ENCODE measurements at places on chromosomes 4 and X.

DNA sequence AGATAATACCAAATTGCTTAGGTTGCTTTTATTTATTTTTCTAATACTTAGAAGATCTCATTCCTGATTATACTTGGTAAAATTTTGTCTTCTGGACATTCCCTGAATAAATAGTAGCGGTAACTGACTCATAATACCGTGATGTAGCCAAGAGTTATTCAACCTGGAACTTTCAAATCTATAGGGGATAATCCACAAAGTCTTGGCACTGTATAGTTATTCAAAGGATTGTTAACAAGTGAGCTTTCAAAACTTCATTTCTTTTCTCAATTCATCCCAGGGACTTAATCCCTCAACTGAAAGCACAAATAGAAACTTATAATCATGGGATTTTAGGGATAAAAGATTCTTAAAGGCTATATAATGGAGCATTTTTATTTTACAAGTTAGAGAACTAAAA is 1383.3 kb downstream of the FAM133A start:
- DNase-seq, result no peak

DNA sequence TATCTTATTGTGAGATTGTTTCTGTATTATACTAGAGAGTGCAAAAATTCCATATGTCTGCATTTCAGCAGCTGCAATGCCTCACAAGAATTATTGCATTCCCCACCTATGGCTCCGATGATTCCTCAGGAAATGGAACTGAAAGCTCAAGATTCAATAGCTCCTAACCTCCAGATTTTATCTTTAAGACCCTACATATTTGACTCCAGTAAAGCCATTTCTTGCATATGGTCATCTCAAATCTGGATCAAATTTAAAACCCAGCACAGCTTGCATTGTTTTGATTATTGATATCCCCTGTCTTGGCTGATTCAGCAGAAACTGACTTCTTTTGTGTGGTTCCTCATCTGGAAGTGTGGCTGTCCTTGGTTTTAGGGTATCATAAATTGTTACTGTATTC is 142.6 kb downstream of the CORIN start:
- DNase-seq, result no peak

DNA sequence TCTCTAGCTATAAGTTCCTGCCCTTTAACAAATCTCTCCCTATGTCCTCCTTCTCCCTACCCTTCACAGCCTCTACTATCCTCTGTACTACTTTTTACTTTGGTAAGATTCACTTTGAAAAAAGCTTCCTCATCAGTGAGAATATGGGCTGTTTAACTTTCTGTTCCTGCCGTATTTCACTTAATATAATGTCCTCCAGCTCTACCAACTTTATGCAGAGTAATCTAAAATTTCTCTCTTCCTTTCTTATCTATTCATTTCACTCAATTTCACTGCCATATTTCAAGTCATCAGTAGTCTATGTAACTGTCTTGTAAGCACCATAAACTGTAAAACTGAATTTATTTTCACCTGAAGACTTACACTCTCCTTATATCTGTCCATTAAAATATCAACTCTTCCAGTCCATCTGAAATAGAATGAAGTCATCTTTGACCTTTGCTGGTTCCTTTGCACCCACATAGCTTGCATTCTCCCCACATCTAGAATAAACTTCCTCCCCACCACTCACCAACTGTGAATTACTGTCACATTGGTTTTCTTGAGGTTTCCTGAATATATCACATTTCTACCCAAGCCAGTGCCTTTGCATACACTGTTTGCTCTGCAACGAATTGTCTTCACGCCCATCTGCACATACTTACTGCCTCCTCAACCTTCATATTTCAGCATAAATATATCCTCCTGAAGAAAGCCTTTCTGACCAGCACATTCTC is 54.6 kb downstream of the ARAP2 start:
- DNase-seq, result no peak

GRCh38 chrX:129585691-129586090 is 45.6 kb downstream of the OCRL start:
- DNase-seq, result no peak

- no peak for DNase-seq
These were observed 435.8 kb downstream of the MAGEB5 start for GRCh38 chrX:26651755-26652154.

- no peak for DNase-seq
These were observed 621.1 kb downstream of the BCOR start for GRCh38 chrX:39476604-39477021.

- no peak for DNase-seq
These were observed 72.0 kb upstream of the DCLK2 start for GRCh38 chr4:150006197-150006596.

DNA sequence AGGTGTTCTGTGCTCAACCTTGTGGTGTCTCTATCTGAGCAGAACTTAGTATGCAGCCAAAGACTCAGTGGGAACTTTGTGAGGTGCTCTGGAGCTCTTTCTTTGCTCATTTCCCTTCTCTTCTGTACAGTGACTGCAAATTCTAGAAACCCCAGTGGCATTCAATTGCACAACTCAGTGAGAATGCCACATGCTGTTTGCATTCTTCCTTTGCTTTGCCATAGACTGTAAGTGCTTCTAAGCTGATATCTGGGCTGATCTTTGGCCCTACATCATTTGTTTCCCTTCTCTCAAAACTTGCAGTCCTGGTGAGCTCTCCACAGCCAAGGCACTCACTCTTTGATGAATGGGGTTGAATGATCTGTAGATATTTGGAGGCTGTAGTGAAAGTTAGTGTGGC is 7.0 kb downstream of the PNMA3 start:
- no peak for DNase-seq

GRCh38 chr4:104465201-104465600 is 29.5 kb downstream of the CXXC4 start:
- no peak for DNase-seq

DNA sequence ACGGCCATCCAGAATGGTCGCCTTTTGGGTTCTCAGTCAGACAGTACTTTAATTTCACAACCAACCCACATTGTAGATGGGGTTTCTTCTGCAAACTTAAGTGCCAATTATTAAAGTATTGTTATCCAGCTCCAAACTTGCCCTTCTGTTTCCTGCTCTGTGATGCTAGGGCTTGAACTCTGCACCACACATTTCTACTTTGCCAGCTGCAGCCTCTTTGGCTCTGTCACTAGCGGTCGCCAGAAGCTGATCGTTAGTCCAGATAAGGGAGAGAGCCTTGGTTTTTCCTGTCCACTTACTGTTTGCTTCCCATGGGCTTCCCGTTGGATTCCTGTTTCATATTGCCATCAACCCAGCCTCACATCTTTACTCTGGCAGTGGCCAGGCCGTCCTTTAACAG is 196.6 kb downstream of the ASB9 start:
- no peak for DNase-seq

DNA sequence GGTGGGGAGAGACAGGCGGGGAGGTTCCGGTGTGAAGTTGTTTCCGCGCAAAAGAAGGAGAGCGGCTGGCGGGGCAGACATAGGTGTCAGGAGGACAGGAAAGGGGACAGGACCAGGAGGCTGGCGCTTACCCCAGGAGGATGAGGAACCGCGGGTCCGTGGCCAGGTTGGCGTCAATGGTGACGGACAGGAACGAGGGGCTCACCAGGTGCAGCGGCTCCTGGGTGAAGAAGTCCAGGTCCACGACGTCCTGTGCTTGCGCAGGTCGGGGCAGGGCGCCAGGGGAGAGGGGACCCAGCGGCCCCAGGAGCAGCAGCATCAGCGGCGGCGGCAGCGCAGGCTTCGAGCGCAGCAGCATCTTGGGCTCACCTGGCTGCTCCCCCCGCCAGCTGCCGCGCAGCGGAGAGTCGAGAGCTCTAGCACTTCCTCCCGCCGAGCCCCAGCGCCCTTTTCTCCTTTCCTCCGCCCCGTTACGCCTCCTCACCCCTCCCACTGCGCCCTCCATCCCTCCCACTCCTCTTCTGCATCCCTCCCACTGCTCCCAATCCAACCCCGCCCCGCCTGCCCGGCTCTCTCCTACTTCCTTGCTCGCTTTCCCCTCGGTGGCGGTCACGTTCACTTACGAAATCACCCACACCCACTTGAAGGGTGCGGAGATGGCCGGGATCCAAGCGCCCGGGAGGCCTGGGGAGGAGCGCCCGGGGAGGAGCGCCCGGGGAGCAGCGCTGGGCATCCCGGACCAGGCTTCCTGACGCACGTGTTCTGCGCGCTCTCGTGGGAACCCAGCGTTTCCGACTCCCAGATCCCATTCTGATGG is at the start of gene HPSE:
HPSE (minus strand) TSS at position 424 of the 817 bp plus-strand sequence; CDS start at position 358, 66 bp downstream.
- DNase-seq, result peak; percentile 24

DNA sequence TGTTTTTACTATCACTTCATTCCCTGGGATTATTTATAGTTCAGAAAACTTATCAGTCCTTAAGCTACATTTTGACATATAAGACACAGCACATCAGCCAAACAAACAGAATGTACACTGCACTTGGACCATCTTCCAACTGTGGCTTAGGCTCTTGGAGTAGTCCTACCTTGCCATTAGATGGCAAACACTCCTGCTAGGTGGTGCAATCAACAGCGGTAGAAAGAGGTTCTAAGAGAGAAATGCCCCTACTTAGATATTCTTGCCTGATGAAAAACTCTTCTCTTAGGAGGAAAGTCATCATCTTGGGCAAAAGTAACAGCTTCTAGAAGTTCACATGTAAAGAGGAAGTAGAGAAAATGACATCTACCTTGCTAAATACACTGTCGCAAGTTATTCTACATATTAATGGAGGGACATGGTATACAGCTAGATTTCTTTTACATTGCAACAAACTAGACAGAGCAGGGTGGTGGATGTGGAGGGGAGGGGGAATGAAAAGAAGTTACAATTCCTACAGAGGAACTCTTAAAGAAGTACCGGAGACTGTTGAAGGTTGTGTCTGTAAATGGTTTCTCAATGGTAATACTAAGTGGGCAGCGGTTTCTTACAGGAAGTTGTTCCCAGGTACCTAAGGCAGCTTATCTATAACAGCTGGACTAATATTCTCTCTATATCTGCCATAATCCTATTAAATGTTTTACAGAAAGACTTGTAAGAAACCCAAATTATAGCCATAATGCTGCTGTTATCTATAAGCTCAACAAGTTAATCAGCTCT is 8.1 kb upstream of the STPG2 start:
- no peak for DNase-seq

GRCh38 chr4:15438939-15439524 is 11.2 kb downstream of the C1QTNF7 start:
- no peak for DNase-seq

DNA sequence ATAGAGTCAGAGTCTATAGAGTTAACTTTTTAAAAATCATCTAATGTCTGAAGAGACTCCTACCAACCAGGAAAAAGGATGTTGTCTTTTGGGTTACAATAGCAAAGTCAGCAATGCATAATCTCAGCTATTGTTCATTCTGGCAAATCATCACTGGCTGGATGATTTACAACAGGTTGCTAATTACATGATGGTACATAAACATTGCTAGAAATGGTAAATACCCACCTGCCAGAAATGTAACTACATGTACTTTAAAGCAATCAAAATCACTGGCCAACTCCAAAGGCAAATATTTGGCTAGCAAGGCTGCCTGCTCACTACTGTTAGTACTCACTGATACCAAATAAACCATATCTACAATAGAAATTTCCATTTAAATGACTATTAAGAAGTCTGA is 91.1 kb downstream of the PPP3CA start:
- no peak for DNase-seq

DNA sequence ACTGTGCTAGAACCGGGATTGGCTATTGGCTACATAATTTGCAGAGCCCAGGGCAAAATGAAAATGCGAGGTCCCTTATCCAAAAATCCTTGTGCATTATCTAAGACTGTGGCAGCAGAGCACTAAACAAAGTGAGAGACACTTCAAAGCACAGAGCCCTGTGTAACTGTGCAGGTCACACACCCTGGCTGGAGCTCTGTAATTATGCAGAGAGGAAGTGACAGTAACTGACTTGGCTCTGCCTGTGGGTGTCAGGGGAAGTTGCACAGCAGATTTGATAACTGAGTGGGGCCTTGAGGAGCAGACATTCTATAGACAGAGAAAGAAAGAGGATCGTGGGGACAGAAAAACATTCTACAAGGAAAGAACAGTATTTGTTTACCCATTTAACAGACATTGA is 173.5 kb upstream of the FMR1 start:
- DNase-seq, result no peak

DNA sequence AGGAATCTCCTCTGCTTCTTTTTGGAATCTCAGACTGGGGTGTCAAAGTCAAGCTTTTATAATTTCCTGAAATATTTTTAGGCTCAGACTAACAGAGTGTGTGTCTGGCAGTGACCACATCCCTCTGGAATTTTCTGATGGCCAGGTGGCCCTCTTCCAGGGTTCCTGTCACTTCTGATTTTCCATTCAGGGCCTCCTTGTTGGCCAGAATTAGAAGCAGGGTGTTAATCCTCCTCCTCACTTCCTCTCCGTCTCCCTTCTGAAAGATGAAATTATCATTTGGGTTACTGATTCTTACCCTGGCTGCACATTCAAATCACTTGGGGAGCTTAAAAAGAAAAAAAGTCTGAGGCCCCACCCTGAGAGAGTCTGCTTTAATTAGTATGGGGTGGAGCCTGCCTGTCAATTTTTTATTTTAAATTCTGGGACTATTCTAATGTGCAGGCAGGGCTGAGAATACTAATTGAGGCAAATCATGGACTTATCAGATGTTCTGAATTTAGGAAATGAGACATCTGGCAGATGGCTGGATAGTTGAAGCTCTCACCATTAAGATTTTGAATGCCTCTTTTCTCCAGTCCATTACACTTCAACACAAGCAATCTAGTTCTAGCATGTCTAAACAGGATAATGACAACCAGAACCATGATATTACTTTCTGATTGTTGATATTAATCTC is 43.2 kb downstream of the HAND2 start:
- DNase-seq, result no peak

DNA sequence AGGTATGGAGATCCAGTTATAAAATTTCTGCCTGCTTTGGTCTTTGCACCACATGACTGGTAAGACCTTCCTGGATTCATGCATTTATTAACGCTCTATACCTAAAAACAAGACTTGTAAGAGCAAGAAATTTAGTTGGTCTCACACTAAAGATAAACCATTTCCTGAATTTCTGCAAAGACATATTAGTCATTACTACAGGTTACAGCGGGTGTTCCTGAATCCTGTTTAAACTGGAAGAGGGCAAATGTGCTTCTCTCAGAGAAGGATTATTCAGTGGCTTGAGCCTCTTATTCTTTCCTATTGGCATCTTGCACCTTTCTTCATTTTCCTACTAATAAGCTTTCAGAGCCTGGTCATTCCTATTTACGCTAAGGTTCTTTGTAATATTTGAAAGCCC is 397.6 kb upstream of the TENM3 start:
- no peak for DNase-seq

- DNase-seq, result no peak
These were observed 12.0 kb downstream of the C4orf54 start for GRCh38 chr4:99645638-99646037.
